HEK293T (cell line): ENCODE measurements at places on chromosomes 16 and 17.

DNA sequence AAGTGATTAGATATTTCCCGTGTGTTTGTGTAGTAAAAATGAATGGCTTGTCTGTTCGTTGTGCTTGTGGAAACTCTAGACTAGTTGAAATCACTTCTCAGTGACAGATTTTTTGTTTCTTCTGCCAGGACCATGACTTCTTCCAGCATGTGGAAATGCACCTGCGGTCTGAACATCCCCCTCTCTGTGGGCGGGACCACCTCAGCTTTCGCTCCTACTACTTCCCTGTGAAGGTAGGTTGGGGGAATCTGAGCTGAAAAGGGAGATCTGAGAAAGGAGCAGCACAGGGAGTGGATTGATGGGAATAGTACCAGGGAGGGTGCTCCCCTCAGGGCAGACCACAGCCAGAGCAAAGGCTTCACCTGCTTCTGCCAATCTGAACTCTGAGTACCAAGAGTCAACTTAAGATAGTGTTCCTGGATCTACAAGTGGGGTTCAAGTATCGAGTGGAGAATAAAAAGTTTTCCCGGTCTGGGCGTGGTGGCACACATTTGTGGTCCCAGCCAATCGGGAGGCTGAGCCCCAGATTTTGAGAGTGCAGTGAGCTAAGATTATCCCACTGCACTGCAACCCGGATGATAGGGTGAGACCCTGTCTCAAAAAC is 47.5 kb downstream of the SF3B3 start:
- DNase-seq = no peak

DNA sequence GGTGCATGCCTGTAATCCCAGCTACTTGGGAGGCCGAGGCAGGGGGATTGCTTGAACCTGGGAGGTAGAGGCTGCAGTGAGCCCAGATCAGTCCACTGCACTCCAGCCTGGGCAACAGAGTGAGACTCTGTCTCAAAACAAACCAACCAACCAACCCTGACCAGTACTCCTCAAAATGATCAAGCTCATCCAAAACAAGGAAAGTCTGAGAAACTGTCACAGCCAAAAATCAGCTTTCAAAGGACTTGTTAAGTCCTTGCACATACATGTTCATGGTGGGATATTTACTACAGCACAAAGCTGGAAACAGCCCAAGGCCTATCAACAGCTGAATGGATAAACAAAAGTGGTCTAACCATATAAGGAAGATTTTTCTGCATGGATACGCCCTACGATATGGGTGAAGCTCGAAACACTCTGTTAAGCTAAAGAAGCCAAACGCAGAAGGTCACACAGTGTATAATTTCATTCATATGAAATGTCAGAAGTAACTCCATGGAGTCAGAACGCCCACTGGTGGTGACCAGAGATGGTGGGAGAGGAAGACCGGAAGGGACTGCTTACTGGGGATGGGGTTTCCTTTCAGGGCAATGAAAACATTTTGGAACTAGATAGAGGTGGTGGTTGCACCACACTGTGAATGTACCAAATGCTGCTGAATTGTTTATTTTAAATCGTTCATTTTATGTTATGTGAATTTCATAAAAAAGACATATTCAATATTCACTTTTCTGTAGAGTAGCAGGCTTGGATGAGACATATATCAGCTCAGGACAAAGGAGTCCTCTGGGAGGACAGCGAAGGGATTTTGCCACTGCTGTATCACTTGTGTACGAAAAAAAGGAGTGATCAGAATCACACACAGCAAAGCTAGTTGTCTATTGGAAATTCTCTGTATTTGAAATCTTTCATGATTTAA is 17.7 kb downstream of the CCL17 start:
- DNase-seq = peak; percentile 55

GRCh38 chr17:3557768-3558583 is at the start of gene TRPV3:
Gene TRPV3 (minus strand): TSS chr17:3557812. CDS start chr17:3554850, 2,962 bp downstream.
- DNase-seq = no peak

GRCh38 chr17:67620088-67620487 is 97.6 kb upstream of the NOL11 start:
- no peak for DNase-seq

DNA sequence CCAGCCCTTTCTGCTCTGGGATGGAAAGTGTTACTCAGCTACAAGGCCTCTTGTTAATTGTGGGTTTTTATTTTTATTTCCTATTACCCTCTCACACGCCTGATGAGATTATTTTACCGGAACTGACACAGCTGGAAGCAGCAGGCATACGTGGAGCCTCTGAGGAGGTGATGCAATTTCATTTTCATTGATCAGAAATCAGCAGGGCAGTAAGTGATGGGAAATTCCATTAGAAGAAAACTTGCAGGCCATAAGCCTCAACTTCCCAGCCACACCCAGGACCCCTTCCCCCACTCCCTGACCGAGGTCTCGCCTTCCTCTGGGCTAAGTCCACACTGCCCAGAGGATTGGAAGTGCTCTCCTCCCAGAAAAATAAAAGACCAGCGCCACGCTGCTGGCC is 69.7 kb downstream of the ZFHX3 start:
- no peak for DNase-seq

GRCh38 chr16:23378256-23378655 is 74.7 kb downstream of the COG7 start:
- DNase-seq = no peak

- no peak for DNase-seq
Observed at GRCh38 chr17:3914312-3914670, 2.0 kb downstream of the P2RX1 start.

DNA sequence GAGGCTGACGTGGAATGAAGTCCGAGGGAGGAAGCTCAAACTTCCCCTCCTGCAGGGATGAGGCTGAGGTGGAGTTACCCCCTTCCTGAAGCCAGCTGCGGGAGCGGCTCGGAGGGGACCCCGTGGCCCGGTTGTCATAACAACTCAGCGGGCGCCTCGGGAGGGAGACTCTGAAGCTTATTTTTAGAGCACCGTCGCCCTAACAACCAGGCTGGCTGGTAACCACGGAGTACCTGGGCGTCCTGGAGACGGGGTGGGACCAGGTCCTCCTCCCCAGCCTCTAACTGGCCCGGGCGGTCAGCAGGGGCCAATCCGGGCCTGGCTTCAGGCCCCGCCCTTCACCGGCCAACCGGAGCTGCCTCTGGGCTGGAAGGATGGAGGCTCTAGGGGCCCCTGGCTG is 27.7 kb downstream of the NECAB2 start:
- DNase-seq = no peak
